ENCODE measurements at places on chromosomes 2 and 18.

DNA sequence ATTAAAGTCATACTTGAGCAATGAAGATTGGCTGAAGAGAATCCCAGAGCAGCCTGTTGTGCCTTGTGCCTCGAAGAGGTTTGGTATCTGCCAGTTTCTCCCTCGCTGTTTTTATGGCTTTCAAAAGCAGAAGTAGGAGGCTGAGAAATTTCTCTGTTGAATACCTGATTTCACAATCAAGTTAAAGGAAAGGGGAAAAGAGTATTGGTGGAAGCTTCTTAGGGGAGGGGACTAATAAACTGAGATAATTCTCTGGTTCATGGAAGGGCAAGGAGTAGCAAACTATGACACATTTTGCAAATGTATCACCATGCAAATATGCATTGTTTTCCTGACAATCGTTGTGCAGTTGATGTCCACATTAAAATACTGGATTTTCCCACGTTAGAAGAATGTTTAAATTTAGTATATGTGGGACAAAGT is at the start of gene IL1B:
Gene IL1B (minus strand): TSS at position 85 of the 423 bp plus-strand sequence. CDS start 550 bp downstream, outside the sequence.
- no peak for DNase-seq

DNA sequence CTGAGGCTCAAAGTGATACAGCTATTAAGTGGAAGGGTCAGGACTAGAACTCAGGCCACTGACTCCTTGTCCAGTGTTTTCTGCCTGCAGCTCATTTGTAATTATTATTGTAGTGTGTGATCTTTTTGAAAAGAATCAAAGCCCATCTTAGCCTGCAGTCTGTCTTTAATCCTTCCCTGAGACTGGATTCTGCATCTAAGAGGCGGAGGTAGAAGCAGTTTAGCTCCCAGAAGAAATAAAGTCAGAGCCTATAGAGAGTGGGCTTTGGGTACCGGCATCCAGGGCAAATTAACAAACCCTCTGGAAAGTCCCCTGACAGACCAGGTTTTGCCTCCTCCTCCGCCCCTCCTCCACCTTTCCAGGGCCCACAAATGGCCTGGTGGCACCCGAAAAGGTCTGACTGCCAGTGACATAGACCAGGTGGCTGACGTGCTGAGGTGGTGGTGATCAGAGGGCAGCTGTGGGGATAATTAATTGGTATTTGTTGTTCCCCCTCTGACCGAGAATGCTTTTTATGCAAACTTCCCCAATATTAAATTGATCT is 2.2 kb upstream of the RAX start:
- no peak for DNase-seq

- no peak for DNase-seq
These were observed 682.0 kb upstream of the ID2 start for GRCh38 chr2:7999683-8000476.

GRCh38 chr2:39069136-39069515 is 51.7 kb downstream of the SOS1 start:
- DNase-seq: no peak

- DNase-seq: no peak
These were observed 76.9 kb downstream of the MBP start for GRCh38 chr18:77055429-77056300.

DNA sequence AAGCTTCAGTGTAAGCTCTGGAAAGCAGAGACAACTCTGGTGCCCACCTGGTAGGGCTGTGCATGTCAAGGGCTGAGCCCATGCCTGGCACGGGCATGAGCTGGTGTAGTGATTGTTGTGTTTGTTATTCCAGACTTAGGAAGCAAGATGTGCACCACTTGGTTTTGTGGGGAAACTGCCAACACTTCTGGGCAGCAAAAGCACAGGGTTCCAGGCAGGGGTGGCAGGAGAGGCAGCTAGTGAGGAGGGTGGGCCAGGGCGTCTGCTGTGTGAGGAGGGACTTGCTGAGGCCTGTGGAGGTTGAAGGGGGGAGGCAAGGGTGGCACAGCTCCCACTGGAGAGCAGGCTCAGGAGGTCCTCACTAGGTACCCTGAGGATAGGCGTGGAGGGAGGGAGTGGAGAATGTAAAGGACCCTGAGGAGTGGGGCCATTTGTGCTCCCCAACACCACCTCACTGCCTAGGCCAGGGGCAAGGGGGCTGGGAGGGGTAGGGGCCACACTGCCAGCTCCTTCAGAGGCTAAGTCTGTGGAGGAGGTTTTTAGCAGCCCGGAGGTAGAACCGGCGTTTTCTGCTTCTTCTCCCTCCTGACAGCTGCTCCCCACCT is 104.0 kb upstream of the POU3F3 start:
- DNase-seq: no peak

- no peak for DNase-seq
These were observed 21.0 kb downstream of the C18orf63 start for GRCh38 chr18:74336656-74337055.

GRCh38 chr2:42827647-42828486 is 35.5 kb upstream of the HAAO start:
- DNase-seq: peak; percentile 50

- DNase-seq: no peak
These were observed 46.1 kb downstream of the SRD5A2 start for GRCh38 chr2:31534636-31535035.

DNA sequence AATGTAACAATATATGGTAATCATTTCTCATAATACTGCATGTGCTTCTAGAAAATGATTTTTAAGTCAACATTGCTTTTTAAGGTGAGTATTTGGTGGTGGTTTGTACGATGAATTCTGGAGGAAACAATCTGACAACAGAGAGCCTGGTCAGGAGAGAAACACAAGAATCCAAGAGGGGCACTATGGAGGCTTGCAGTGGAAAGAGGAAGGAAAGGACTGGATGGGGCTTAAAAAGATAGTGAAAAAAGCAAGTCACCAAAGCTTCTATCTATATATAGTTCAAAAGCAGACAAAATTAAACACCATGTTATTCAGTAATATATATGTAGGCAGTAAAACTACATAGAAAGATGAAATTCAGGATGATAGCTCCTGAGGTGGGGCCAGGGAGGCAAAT is 109.4 kb upstream of the SERTAD2 start:
- no peak for DNase-seq

GRCh38 chr2:26002632-26003310 is 20.5 kb upstream of the KIF3C start:
- no peak for DNase-seq

- no peak for DNase-seq
These were observed 69.6 kb downstream of the MAP4K4 start for GRCh38 chr2:101766871-101767739.

DNA sequence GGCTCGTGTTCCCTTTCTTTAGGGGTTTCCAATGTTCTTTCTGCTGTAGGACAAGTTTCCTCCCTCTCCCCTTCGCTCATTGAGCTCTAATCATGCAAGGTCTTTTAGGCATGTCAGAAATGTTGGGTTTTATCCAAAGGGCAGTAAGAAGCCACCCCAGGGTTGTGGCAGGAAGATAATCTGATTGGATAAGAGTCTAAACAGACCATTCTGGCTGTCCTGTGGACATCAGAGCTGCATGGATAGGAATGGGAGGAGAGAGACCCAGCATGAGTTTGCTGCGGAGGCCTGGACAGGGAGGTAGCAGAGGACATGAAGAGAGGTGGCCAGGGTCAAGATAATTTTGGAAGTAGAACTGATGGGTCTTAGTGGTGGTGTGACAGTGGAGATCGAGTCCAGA is 88.2 kb downstream of the ACKR3 start:
- DNase-seq: no peak

GRCh38 chr2:187922846-187923245 is 368.6 kb upstream of the TFPI start:
- DNase-seq: no peak

- no peak for DNase-seq
These were observed 413.7 kb upstream of the RGPD4 start for GRCh38 chr2:107412981-107413380.

- DNase-seq: no peak
These were observed 401.8 kb downstream of the KCNJ3 start for GRCh38 chr2:155100261-155100660.

- DNase-seq: peak; percentile 32
These were observed 23.6 kb downstream of the FZD5 start for GRCh38 chr2:207746131-207746530.

GRCh38 chr2:128371648-128372345 is 53.1 kb upstream of the HS6ST1 start:
- no peak for DNase-seq

DNA sequence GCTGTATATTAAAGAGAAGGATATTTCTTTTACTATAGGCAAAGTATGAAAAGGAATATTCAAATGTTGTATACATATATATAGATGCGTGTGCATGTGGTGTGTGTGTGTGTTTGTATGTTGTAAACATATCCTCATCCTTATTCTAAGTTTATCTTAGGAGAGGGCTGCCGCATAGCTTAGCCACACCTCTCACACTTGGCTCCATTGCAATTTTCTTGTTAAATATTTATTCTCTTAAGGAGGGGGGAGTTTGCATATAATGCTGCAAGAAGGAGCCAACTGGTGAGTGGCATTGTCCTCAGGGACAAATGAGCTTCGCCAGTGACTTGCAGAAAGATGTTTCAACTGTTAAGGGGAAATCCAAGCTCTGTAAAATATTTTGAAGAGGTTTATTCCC is 360.1 kb upstream of the RND3 start:
- no peak for DNase-seq

DNA sequence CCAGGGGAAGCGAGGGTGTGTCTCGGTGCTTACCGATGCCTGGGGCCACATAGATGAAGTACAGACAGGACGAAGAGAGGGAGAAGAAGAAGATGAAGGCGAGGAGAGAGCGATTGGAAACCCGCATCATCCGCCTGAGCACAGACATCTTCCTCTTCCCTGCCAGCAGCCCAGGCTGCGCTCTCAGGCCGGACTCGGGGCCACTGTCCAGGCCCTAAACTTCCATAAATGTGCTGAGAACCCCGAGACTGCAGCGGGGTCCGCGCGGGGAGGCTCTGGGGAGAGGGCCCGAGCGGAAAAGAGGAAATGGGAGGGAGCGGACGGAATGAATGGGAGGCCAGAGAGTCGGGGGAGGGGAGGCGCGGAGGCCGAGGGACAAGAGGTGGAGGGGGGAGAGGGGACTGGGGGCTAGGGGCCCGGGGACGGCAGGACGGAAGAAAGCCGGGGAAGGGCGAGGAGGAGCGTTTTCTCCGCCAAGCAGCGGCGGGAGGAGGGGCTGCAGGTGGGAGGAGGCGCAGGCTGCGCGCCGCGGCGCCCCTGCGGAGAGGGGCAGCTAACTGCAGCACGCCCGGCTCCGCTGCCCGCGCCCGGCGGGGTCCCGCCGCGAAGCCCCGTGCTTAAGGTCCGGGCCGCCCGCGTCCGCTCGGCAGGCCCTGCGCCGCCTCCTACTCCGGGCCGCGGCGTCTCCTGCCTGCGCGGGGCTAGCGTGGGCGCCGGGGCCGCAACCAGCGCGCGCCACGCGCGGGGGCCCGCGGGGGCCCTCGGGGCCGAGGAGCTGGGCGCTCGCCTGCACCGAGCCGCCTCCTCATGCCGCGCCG is at the start of gene B4GALT6:
Gene B4GALT6 (minus strand): TSS at position 303 of the 818 bp plus-strand sequence. CDS start 155 bp downstream, at position 148.
- DNase-seq: no peak

DNA sequence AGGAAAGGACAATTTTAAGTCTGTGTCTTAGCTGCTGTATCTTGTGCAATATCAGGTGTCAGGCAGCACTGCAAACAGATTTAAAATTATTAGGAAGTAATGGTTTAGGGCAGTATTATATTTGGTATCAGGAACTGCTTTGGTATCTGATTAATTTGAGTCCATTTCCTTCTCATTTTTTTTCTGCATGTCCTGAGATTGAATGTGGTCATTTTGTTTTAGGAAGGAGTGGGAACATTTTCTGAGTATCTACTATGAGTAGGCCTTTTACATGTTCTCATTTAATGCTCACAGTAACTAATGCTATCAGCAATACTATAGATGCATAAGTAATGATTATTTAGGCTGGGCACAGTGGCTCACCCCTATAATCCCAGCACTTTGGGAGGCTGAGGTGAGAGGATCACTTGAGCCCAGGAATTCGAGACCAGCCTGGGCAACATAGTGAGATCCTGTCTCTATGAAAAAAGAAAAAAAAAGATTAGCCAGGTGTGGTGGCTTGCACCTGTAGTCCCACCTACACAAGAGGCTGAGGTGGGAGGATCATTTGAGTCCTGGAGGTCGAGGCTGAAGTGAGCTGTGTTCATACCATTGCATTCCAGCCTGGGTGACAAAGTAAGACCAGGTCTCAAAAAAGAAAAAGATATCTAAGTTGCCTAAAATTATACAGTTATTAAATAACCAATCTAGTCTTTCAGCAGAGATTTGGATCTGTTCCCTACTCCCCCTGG is 4.7 kb downstream of the FMNL2 start:
- no peak for DNase-seq

DNA sequence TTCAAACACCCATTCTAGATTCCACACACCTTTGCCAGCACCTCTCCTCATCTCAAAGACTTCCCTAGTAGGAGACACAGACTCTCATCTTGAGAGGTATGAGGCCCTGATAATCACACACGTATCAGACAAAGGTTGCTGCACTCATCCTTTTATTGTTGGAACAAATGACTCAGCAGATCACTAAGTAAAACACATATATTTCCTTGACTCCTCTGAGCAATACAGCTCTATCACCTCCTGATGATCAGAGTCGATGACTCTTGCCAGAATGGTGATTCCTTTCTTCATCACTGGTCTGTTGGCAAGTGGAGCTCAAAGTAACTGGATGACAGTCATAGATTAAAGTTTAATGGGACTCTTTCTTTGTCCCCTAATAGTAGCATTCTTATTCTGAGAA is 1049.2 kb upstream of the ZEB2 start:
- DNase-seq: no peak

- no peak for DNase-seq
These were observed 307.9 kb downstream of the CCDC178 start for GRCh38 chr18:33132657-33133056.

DNA sequence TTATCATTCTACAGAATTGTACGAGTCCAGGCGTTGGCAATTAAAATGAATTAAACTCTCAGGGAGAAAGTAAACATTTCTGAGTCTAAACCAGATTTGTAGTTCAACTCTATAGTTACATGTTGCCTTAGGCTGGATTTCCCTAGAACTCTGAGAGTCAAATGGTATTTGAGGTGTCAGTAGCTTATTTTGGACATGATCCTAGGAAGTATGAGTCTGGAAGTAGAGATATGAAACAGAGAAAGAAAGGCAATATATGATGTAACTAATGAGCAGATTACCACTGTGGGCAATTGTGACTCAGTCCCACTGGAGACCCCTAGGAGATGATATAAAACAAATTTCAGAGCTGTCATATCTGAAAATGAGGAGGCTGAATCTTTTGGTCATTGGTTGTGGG is 199.1 kb upstream of the UBE2E3 start:
- no peak for DNase-seq

DNA sequence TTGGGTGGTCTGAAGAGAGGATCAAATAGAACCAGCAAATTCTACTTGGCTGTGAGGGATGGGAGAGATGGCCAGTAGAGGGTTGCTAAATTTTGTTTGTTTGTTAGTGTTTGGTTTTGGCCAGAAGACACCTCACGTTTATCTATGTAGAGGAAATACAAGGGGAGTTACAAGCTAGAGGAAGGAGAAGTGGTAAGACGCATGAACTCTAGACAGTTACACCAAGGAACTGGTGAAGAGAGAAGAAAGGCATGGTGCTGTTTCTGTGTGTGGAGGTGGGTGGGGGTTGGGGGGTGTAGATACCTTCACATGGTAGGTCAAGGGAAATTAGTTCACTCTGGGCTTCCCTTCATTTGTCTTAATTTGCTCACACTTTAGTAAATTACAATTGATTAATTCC is 25.6 kb downstream of the RASGRP3 start:
- DNase-seq: no peak
